ENCODE measurements at places on chromosomes 2 and 18. TPM values are rescaled to one million over a fixed set of nuclear protein-coding genes. Genes with fewer than 3 reads are reported as not detected.

SMYD1 gene
- 337 TPM for polyA plus RNA-seq

SNED1 gene
- polyA plus RNA-seq: 2.1 TPM

USP37 gene
- polyA plus RNA-seq: 8.2 TPM

DNA sequence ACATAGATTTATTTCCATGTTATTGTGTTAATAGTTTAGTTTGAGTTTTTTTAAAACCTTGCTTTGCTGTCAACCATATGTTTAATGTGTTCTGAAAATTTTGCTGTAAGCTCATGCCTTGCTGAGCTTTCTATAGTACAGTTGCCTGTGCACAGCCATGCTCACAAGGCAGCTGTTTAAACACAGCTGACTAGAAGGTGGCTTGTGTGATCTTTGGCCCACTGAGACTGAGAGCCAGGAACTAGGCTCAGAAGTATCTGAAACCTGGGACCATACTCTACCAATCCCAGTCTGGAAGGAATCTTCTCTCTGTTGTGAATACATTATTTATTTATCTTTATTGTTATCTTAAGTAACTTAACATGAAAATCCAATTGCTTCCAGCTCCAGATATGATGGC is 350.5 kb downstream of the KIAA1328 start:
- H3K4me3 ChIP-seq: no peak overlapping the region
- H3K27me3 ChIP-seq: no peaks in the 10 kb centered on the region
- H3K36me3 ChIP-seq: no peaks in the 10 kb centered on the region
- no peak overlapping the region for H3K27ac ChIP-seq
- no peaks in the 10 kb centered on the region for H3K4me1 ChIP-seq

DNA sequence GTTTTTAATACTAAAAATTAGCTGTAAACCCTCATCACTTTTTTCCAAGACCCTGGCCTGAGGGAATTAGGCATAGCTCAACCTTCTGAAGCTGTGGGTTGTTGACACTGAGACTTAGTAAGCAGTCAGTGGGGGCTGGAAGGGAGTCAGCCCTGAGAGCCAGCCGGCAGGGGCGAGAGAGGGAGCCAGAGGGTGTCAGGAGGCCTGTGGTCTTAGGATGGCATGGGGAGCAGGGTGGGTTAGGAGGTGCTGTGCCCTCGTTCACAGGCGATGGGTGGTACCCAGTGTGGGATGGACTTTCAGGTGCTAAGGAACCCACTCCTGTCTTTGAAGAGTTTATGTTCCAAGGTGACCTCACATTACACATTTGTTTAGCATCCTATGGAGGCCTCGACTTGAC is 49.3 kb downstream of the IL1RL2 start:
- H3K4me3 ChIP-seq: no peak overlapping the region
- H3K4me1 ChIP-seq: peaks cover 2% of the 10 kb centered on the region
- no peaks in the 10 kb centered on the region for H3K36me3 ChIP-seq
- H3K27me3 ChIP-seq: peaks cover under 1% of the 10 kb centered on the region
- no peak overlapping the region for H3K27ac ChIP-seq

DNA sequence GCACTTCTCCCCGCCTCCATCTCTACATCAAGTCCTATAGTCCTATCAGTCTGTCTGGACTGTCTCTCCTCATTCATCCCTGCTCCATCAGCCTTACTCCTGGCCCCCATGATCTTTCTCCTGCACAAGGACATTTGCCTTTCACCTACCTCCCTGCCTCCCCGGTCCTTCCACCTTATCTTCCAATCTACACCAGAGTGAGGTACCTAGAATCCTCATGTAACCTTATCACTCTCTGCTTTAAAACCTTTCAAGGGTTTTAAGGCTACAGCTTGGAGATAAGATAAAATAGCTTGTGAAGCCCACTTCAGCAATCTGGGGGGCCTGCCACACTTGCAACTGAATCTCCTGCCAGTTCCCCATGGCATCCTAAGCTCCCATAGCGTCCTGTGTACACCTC is 12.8 kb downstream of the CDC42EP3 start:
- H3K4me3 ChIP-seq: no peak overlapping the region
- H3K4me1 ChIP-seq: peaks cover 23% of the 10 kb centered on the region
- DNase-seq: no peak
- H3K27me3 ChIP-seq: no peaks in the 10 kb centered on the region
- peaks cover 5% of the 10 kb centered on the region for H3K36me3 ChIP-seq
- no peak overlapping the region for H3K27ac ChIP-seq

GRCh38 chr2:71896385-71897136 is 251.1 kb downstream of the CYP26B1 start:
- no peak overlapping the region for H3K4me3 ChIP-seq
- DNase-seq: peak; percentile 52
- H3K27ac ChIP-seq: no peak overlapping the region
- peaks cover 10% of the 10 kb centered on the region for H3K27me3 ChIP-seq
- peaks cover 14% of the 10 kb centered on the region for H3K4me1 ChIP-seq

DNA sequence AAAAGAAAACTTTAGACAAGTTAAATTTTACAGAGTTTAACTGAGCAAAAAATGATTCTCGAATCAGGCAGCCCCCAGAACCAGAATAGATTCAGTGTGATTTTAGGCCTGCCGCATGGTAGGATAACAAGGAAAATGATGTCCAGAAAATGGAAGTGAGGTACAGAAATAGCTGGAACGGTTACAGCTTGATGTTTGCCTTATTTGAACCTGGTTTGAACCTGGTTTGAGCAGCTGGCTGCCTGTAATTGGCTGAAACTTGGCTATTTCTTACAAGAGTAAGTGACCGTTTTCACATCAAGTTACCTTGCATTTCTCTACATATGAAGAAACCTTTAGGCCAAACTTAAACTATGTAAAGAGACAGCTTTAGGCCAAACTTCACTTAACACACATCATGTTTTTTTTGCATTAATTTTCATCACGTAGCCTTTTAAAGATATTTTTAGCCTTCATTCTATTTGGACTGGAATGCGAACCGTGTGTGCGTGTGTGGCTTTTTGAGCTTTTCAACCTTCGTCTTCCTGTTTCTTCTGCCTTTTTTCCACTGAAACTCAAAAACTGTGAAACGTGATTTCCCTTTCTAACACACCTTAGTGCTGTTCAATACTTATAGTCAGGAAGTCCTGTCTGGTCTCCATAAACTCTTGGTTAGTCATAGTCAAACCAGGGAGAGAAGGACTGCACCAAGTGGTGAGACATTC is 4.5 kb upstream of the POLE4 start:
- no peak for DNase-seq
- H3K36me3 ChIP-seq: peaks cover 4% of the 10 kb centered on the region
- peaks cover 5% of the 10 kb centered on the region for H3K4me1 ChIP-seq
- no peak overlapping the region for H3K27ac ChIP-seq

GRCh38 chr2:3777966-3778365 is 74.6 kb downstream of the DCDC2C start:
- no peaks in the 10 kb centered on the region for H3K36me3 ChIP-seq
- peaks cover 13% of the 10 kb centered on the region for H3K27me3 ChIP-seq
- H3K27ac ChIP-seq: no peak overlapping the region
- H3K4me1 ChIP-seq: peaks cover 7% of the 10 kb centered on the region

DNA sequence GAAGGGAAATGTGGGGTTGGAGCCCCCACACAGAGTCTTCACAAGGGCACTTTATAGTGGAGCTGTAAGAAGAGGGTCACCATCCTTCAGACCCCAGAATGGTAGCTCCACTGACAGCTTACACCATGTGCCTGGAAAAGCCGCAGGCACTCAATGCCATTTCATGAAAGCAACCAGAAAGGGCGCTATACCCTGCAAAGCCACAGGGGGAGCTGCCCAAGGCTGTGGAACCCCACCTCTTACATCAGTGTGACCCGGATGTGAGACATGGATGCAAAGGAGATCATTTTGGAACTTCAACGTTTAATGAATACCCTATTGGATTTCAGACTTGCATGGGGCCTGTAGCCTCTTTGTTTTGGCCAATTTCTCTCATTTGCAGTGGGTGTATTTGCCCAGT is 694.7 kb downstream of the CBLN2 start:
- H3K27me3 ChIP-seq: no peaks in the 10 kb centered on the region
- H3K36me3 ChIP-seq: no peaks in the 10 kb centered on the region
- no peaks in the 10 kb centered on the region for H3K4me1 ChIP-seq
- H3K27ac ChIP-seq: no peak overlapping the region
- no peak overlapping the region for H3K4me3 ChIP-seq
- DNase-seq: no peak

GRCh38 chr2:100884145-100884621 is 64.2 kb downstream of the NPAS2 start:
- no peak for DNase-seq
- H3K27me3 ChIP-seq: no peaks in the 10 kb centered on the region
- H3K4me3 ChIP-seq: no peak overlapping the region
- H3K36me3 ChIP-seq: no peaks in the 10 kb centered on the region
- peaks cover 2% of the 10 kb centered on the region for H3K4me1 ChIP-seq

- H3K27ac ChIP-seq: no peak overlapping the region
- no peaks in the 10 kb centered on the region for H3K27me3 ChIP-seq
- no peak overlapping the region for H3K4me3 ChIP-seq
- no peaks in the 10 kb centered on the region for H3K36me3 ChIP-seq
- H3K4me1 ChIP-seq: peaks cover 8% of the 10 kb centered on the region
- DNase-seq: peak; percentile 61
These were observed 34.8 kb upstream of the SP5 start for GRCh38 chr2:170680172-170680941.

- H3K4me3 ChIP-seq: no peak overlapping the region
- DNase-seq: peak; percentile 47
These were observed 7.9 kb downstream of the TMEFF2 start for GRCh38 chr2:192186806-192187205.

- H3K4me3 ChIP-seq: peak overlapping the region; percentile 100
- H3K27ac ChIP-seq: peak overlapping the region; percentile 99
- peaks cover 2% of the 10 kb centered on the region for H3K4me1 ChIP-seq
- DNase-seq: no peak
These were observed 1.0 kb downstream of the DARS1 start for GRCh38 chr2:135984199-135985017.

DNA sequence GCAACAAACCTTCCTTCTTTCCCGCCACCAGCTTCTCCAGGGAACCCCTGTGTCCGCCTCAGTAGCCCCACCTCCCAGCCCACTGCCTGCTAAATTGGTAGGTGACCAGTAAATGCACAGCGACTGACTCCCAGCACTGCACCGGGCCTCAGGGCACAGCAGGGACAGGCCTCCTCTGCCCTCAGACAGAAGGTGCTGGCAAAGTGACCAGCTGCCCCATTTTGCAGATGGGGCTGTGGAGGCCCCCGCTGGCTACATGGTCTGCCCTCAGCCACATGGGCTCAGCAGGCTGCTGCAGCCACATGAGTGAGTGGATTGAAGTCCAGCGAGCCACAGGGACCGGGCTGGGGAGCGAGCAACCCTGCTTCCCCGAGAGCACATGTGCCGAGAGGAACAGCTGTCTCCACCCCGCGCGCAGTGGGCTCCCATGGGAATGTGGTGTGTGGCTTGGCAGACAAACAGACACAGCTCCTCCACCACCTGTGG is 7.8 kb upstream of the NPPC start:
- H3K27ac ChIP-seq: peak overlapping the region; percentile 84
- H3K36me3 ChIP-seq: no peaks in the 10 kb centered on the region
- peaks cover 2% of the 10 kb centered on the region for H3K27me3 ChIP-seq

- H3K27ac ChIP-seq: no peak overlapping the region
- H3K27me3 ChIP-seq: no peaks in the 10 kb centered on the region
- peaks cover 2% of the 10 kb centered on the region for H3K4me1 ChIP-seq
- no peak for DNase-seq
- peaks cover 28% of the 10 kb centered on the region for H3K36me3 ChIP-seq
- H3K4me3 ChIP-seq: no peak overlapping the region
These were observed 54.5 kb downstream of the RAPH1 start for GRCh38 chr2:203480623-203481022.
